Left colon (tissue), 2 donors: ENCODE measurements at places on chromosomes 11 and 22.
A peak's percentile ranks its signal among the peaks of the same experiment; 100 is the strongest.

DNA sequence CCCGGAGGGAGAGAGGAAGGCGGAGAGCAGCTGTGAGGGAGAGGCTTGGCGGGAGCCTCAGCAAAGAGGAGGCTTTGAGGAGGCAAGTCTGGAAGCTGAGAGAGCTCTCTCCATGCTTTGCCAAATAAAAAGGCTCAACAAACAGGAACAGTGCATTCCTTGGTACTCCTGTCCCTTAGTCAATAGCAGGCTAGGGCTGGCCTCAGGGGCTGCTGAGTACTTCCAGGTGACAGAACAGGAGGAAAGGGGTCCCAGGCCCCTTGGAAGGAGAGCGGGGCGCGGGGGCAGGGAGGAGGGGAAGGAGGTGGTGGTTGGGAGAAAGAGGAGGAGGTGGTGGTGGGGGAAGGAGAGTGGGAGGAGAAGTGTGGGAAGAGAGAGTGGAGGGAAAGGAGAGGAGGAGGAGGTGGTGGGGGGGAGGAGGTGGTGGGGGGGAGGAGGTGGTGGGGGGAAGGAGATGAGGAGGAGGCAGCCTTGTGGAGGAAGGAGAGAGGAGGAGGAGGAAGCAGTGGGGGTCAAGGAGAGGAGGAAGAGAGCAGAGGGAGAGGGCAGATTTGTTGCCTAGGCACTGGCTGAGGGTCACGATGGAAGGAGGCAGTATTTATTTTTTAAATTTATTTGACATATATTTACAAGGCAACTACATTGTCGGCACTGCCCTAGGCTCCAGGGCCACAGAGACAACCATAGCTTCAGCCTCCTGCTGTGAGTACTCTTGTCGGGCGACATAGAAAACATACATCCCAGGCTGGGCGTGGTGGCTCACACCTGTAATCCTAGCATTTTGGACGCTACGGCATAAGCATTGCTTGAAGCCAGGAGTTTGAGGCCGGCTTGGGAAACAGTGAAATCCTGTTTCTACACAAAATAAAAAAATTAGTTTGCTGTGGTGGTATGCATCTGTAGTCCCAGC is 74.2 kb upstream of the ZBED5 start:
- DNase-seq = peak; percentile 64

DNA sequence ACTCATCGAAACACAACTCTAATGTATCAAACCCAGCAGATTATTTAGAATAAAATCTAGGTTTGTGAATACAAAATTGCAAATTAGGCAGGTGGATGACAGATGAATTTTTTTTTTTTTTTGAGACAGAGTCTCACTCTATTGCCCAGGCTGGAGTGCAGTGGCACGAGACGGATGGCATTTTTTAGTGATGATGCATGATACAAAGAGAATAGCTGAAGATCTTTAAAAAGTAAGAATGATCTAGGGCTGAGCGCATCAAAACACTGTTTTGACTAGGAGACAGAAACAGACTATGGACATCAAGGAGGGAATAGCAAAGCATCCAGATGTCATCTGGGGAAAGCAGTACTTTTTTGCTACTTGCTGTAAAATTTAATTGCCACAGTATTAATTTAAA is 63.8 kb downstream of the IMMP1L start:
- no peak for DNase-seq

DNA sequence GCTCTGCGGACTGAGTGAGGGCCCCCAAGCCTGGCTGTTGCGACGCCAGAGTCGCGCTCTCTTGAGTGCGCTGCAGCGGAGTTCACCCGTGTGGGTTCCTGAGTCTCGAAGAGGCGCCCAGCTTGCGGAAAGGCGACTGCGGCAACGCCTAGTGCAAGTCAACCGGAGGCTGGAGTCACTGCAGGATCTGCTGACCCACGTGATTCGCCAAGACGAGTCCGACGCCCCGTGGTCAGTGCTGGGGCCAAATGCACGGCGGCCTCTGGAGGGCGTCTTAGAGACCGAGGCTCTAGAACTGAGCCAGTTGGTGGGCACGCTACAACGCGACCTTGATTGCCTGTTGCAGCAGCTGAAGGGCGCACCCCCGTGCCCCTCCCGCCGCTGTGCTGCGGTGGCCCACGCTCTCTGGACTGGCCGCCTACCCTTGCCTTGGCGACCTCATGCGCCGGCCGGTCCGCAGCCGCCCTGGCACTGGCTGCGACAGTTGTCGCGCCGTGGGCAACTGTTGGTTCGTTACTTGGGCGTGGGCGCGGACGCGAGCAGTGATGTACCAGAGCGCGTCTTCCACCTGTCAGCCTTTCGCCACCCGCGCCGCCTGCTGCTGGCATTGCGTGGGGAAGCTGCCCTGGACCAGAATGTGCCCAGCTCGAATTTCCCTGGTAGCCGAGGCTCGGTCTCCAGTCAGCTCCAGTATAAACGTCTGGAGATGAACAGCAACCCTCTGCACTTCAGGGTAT is 32.6 kb downstream of the RRP8 start:
- DNase-seq = no peak

DNA sequence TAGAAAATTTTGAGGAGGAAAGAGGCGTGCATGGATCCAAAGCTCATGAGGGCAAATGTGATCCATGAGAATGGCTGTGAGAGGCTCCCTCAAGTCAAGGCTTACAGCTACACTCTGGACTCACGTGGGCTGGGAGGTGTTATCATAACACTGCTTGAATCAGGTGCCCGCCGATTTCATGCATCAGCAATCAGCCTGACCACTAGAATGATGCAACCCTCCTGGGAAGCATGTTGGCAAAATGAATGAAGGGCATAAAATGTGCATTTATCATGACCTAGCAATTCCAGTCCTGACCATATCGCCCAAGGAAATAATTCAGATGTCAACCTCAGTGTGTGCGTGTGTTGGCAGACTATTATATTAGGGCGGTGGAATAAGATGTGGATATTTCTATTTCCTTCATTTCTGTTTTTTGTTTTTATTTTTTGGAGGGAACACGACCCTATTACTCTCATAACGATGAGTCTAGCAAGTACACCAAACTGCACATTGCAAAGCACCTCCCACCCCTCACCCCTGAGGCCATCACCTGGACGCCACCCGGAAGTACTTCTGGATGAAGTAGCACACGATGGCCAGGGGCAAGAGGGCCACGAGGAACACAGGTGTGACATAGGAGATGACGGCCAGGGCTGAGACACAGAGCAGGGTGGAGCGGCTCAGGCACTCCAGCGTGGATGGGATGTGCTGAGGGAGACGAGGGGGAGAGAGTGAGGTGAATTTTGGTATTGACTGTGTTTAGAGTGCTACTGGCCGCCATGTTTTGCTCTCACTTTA is 15.7 kb upstream of the KCNJ11 start:
- DNase-seq = no peak

GRCh38 chr11:122882857-122883645 is 492 bp downstream of the JHY start:
- DNase-seq = no peak

DNA sequence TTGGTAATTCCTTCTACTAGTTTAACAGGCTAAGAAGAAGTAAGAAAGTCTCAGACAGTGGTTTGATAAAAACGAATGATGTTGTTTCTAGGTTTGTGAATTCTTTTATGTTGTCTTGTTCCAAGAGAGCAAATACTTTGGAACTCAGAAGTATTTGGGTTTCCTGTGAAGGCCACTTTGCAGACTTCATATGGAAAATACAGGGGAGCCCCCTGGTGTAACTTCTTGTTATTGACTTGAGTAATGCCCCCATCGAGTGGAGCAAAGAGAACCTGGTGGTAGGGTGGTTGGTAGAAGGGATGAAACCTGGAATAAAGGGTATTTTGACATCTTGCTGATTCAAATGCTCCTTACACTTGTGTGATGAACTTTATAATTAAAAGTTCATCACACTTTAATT is 40.0 kb upstream of the PTH start:
- DNase-seq = no peak

DNA sequence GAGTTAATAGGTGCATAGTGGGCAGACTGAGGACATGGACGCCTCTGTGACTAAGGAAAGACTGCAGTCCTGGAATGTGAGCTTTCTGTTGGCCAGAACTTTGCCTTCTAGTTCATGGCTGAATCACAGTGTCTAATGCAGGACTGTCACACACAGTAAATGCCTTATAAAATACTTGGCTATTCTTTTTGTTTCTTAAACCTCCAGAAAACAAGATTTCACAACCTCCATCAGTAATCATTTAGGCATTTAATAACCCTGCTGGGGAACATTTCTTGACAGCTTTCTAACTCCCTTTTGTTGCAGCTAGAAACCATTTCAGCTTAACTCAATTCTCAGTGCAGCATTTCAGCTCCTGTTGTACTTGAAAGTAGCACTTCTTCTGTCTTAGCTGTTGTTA is 335.8 kb upstream of the DDI1 start:
- no peak for DNase-seq

- no peak for DNase-seq
Observed at GRCh38 chr11:75853971-75854370, 39.0 kb downstream of the UVRAG start.

DNA sequence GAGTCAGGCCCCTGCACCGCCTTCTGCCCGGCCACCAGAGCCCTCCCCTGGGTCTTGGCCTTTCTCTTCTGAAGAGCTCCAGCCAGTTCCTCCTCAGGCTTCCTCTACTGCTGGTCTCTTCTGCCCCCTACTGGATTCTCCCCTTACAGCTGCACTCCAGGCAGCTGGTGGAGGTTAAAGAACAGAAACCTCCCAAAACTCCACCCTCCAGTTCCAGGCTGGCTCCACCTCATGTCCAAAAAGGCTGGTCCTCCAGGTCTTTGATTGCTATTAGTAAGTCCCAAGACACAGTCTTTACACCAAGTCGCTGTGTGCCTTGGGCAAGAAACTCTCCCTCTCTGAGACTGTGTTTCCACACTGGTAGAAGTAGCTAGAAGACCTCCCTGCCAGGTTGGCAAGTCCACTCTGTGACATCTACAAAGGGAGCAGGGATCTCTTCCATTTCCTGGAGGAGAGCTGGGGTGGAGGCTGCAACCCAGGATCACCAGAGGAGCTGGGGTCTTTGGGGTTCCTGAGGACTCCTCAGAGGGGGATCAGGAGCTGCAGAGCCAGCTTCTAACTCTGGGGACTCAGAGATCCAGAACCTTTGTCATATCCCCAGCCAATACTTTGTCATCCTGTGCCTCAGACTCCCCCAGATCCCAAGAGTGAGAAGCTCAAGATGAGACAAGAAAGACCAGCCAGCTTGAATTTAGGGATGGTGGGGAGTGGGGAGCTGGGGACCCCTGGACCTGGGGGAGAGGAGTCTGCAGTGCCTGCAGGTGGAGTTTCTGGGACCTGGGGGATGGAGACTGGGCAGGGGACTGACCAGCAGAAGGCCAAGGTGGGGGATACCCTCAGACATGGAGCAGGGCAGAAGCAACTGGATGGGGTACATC is 3.4 kb upstream of the IGLL5 start:
- DNase-seq = peak; percentile 58

GRCh38 chr11:35632301-35632700 is 14.0 kb downstream of the FJX1 start:
- no peak for DNase-seq

GRCh38 chr11:111531687-111532364 is 8.7 kb upstream of the LAYN start:
- no peak for DNase-seq

DNA sequence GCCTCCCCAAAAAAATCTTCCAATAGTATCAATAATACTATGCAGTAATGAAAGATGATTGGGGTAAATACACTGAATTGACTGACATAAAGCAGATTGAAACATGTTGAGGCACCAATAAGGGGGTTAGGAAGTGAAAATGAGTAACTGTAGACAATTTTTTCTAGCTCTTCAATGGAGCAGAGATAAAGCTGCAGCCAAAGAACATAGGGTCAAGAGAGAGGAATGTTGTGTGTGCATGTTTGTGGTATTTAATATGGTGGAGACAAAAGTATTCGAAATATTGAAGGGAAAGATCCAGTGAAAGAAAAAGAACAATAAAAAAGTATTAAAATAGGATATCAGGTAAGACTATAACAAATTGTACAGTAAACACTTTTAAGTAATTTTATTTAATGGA is 450.0 kb upstream of the CCDC179 start:
- no peak for DNase-seq

- DNase-seq = no peak
Observed at GRCh38 chr11:44689265-44689664, 37.5 kb upstream of the TSPAN18 start.

DNA sequence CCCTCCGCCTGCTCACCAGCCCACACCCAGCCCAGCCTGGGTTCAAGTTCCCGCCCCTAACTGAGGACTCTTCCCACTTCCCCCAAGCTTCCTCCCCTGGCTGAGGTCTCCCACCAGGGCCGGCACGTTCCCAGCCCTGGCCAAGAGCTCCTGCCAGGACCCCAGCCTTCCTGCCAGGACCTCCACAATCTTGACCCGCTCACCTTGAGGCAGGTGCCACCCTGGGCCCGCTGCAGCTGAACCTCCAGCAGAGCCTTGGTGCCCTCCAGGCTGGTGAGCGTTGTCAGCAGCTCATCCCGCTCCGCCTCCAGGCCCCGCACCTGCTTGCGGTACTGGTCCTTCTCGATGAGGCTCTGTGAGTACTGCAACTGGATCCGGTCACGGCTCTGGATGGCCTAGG is 13.2 kb downstream of the CARD10 start:
- no peak for DNase-seq

DNA sequence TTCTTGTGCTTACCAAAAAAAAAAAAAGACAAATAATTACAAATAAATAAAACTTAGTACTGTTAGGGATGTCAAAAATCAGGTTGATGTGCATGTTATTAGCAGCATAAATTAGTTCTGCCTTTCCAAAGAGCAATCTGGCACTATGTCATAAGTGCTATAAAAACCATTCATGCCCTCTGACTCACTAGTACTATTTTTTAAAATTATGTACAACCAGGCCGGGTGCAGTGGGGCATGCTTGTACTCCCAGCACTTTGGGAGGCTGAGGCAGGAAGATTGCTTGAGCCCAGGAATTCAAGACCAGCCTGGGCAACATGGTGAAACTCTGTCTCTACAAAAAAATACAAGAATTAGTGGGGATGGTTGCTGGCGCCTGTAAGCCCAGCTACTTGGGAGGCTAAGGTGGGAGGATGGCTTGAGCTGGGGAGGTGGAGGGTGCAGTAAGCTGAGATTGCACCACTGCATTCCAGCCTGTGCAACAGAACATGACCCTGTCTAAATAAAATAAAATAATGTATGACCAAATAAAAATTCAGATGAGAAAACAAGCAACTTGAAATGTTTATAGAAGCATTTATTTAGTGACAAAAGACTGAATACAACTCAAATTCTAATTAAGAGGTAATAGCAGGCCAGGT is 25.3 kb downstream of the UEVLD start:
- DNase-seq = no peak

DNA sequence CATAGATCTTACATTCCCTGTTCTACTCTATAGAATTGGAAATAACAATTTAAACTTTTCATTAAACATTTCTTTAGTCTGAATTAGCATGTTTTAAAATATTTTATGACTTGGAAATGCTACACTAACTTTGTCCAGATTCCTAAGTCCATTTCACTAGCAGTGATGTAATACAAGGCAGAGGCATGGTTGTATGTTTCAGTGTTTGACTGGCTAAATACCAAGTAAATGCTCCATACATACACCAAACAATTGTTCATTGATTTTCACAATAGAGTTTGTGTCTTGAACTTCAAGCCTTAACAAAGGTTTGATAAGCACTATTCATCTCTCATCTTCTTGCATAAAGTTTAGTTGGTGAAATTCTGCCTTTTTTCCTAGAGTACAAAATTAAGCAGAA is 13.5 kb downstream of the ZBED5 start:
- no peak for DNase-seq
